K562 (cell line): ENCODE measurements at places on chromosomes 13 and 19. TPM values are rescaled to one million over a fixed set of nuclear protein-coding genes. Genes with fewer than 3 reads are reported as not detected.

Gene FLT1
- 0.22 and 0.40 TPM in 2 replicates for total RNA-seq

GRCh38 chr13:38648912-38649311 lies 38.0 kb upstream of the FREM2 start:
- H3K27me3 ChIP-seq, result no peaks in the 10 kb centered on the region
- no peak overlapping the region for H3K27ac ChIP-seq
- H3K4me3 ChIP-seq, result no peak overlapping the region
- no peaks in the 10 kb centered on the region for H3K4me1 ChIP-seq
- H3K36me3 ChIP-seq, result no peaks in the 10 kb centered on the region

GRCh38 chr19:51546107-51546649 lies 14.7 kb upstream of the SIGLEC6 start:
- no peaks in the 10 kb centered on the region; the same call in 2 of the 3 replicates for H3K27me3 ChIP-seq
- DNase-seq, result no peak
- peaks cover 72% of the 10 kb centered on the region for H3K4me1 ChIP-seq
- peaks cover 2% of the 10 kb centered on the region; the same call in 1 of the 3 replicates for H3K36me3 ChIP-seq
- H3K4me3 ChIP-seq, result no peak overlapping the region

GRCh38 chr13:108533842-108534241 lies 95.6 kb upstream of the MYO16 start:
- no peaks in the 10 kb centered on the region for H3K27me3 ChIP-seq
- H3K36me3 ChIP-seq, result no peaks in the 10 kb centered on the region
- H3K4me3 ChIP-seq, result no peak overlapping the region
- H3K27ac ChIP-seq, result no peak overlapping the region
- DNase-seq, result no peak
- H3K4me1 ChIP-seq, result no peaks in the 10 kb centered on the region; the same call in 1 of the 2 replicates

DNA sequence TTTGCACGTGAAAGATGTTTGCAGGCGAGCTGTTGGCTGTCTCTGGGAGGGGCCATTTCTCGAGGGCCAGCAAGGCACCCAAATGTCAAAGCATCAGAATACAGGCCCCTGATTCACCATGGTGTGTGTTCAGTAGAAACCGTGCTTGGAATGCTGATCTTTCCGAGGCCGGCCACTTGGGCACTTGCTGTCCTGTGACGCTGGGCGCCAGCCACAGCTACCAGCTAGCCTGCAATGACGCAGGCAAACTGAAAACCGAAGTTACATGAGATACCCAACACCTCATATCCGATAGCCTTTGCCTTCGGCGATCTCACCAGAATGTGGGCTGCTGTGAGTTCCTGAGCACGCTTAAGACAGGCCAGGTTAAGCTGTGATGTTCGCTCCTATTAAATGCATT lies 12.0 kb downstream of the THOP1 start:
- H3K4me1 ChIP-seq, result peaks cover 19% of the 10 kb centered on the region
- H3K4me3 ChIP-seq, result no peak overlapping the region
- no peak overlapping the region for H3K27ac ChIP-seq
- no peak for DNase-seq
- H3K36me3 ChIP-seq, result peaks cover 89% of the 10 kb centered on the region; the same call in 2 of the 3 replicates

GRCh38 chr19:19559931-19560330 lies 21.9 kb downstream of the CILP2 start:
- H3K27me3 ChIP-seq, result no peaks in the 10 kb centered on the region; the same call in 2 of the 3 replicates
- H3K27ac ChIP-seq, result no peak overlapping the region
- peaks cover 19% of the 10 kb centered on the region for H3K4me1 ChIP-seq
- no peak overlapping the region for H3K4me3 ChIP-seq

Gene ATXN8OS
- total RNA-seq, result not detected in 2 replicates

DNA sequence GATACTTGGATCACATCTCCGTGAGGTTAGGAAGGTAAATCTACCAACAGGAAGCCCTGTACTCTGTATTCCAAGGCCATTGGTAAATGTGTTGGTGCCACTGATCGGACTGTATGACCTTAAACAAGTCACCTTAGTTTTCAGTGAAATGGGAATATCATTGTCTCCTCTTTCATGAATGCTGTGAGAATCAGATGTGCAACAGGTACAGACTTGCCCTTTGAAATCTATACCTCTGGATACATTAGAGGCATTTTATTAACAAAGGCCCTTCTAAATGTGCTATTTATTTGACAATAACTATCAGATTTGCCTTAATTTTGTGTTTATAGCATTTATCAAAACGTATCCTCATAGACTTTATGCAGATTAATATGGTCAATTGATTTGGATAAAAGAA lies 11.0 kb downstream of the NHLRC3 start:
- no peaks in the 10 kb centered on the region for H3K27me3 ChIP-seq
- no peaks in the 10 kb centered on the region for H3K4me1 ChIP-seq
- H3K4me3 ChIP-seq, result no peak overlapping the region
- no peak for DNase-seq
- no peak overlapping the region for H3K27ac ChIP-seq

DNA sequence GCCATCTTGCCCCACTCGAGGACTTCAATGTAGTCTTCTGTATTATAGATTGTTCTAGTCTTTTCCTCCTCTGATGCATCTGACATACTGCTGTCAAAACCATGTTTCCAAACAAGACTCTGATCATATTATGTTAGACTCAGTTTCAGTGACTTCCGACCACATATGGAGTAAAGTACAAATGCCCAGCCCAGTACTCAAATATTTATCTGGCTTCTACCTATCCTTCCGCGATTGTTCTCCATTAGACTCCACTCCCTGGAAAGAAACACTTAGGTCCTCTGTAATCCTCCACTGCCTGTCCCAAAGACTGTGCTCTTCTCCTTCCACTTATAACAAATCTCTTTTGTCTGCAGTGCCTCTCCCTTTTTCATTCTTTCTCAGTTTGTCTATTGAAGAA lies 439.5 kb downstream of the EFNB2 start:
- H3K36me3 ChIP-seq, result no peaks in the 10 kb centered on the region
- DNase-seq, result no peak
- H3K27me3 ChIP-seq, result no peaks in the 10 kb centered on the region
- H3K4me1 ChIP-seq, result no peaks in the 10 kb centered on the region

DNA sequence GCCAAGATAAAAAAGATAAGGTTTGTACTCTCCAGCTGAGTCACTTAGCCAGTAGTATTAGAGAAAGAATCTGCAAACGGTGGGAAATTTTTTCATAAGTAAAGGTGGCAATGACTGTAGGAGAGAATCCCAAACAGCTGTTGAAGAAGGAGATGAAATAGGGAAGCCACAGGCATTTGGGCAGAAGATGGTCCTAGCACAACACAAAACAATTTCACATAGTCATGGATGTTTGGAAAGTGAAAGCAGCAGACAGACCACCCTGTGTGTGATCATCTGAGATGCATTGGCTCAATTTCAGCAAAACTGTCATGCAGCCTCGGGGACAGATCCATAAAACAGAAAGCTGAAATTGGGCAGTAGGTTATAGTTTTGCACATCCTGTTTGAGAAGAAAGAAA lies 2832.4 kb downstream of the PCDH9 start:
- no peak overlapping the region for H3K4me3 ChIP-seq
- no peaks in the 10 kb centered on the region for H3K27me3 ChIP-seq
- no peak overlapping the region for H3K27ac ChIP-seq
- DNase-seq, result no peak
- no peaks in the 10 kb centered on the region for H3K36me3 ChIP-seq

- H3K4me3 ChIP-seq, result no peak overlapping the region
- no peaks in the 10 kb centered on the region for H3K36me3 ChIP-seq
- H3K27ac ChIP-seq, result peak overlapping the region; percentile 56; the same call in 1 of the 3 replicates
Observed at GRCh38 chr13:114126789-114127472, 5.5 kb downstream of the RASA3 start.

Gene ZNF415
- 0.44 and 0.45 TPM in 2 replicates for total RNA-seq

Gene ZNF808
- total RNA-seq, result 20.1 and 20.8 TPM in 2 replicates

GRCh38 chr13:29436291-29436690 lies 159.2 kb downstream of the SLC7A1 start:
- H3K4me3 ChIP-seq, result no peak overlapping the region
- H3K27ac ChIP-seq, result no peak overlapping the region
- no peaks in the 10 kb centered on the region for H3K27me3 ChIP-seq
- DNase-seq, result no peak
- H3K4me1 ChIP-seq, result no peaks in the 10 kb centered on the region; the same call in 1 of the 2 replicates

Gene BCAM
- 1.3 and 1.9 TPM in 2 replicates for total RNA-seq

Gene KCNN4
- total RNA-seq, result 26.6 and 28.6 TPM in 2 replicates

DNA sequence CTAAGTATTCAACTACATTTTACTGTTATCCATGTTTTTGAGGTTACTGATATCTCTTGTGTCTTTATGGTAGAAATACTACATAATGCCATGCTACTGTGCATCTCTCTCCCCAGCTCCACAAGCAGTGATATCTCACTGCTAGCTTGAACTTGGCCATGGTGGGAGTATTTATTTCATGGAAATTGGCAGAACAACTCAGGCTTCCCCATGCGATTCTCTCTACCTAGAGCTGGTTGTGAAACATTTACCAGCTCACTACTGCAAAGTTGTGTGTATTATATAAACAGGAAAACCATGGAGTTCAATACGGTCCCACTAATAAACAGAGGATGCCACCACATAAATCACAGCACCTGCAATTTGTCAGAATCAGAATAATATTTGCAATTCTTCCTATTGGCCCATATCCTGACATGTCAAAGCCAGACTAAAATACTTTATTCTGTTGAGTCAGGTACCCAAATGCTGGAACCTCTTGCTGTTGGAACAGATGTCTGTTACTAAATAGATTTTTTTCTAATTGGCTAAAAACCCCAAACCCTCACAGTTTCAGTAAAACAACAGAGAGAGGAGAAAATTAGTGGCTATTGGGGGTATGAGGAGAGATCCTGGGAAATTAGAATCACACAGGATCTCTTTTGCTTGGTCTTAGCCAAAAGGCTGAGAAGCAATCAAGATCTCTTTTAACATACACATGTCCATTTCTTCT lies 91.4 kb upstream of the SLC10A2 start:
- no peak overlapping the region for H3K27ac ChIP-seq
- no peaks in the 10 kb centered on the region for H3K4me1 ChIP-seq
- no peaks in the 10 kb centered on the region for H3K27me3 ChIP-seq
- DNase-seq, result no peak
- H3K4me3 ChIP-seq, result no peak overlapping the region

Gene FCER2
- total RNA-seq, result 0.11 and 0.38 TPM in 2 replicates

DNA sequence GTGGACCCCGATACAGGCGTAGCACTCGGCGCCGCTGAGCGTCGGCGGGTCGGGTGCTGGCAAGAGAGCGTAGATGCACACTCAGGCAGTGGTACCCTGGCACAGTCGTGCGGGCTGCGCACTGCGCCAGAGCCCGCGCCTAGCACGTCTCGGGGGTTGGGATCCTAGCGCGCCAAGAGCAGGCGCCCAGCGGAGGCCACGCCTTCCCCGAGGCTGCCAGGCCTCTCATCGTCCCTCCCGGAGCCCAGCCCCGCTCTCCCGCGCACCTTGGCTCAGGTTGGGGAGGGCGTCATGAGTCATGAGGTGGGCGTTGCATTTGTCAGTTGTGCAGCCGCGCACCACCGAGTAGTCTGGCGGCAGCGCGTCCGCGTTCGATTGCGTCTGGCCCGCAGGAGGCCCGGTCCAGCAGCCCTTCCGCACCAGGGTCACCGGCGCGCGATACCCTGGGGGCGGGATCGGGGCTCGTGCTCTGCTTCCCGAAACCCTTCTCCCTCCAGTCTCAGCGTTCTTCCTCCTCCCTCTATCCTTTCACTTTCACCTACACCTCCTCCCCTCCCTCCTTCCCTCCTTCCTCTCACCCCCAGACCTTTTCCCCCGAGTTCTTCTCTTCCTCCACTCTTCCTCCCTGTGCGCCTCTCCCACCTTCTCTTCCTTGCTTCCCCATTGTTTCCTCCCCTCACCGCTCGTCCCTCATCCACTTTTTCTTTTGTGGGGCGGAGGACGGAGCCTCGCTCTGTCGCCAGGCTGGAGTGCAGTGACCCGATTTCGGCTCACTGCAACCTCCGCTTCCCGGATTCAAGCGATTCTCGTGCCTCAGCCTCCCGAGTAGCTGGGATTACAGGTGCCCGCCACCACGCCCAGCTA lies 3.5 kb downstream of the LYPD5 start:
- H3K27me3 ChIP-seq, result peaks cover 6% of the 10 kb centered on the region; the same call in 1 of the 3 replicates
- peak overlapping the region; percentile 22; the same call in 1 of the 2 replicates for H3K4me3 ChIP-seq
- DNase-seq, result no peak

DNA sequence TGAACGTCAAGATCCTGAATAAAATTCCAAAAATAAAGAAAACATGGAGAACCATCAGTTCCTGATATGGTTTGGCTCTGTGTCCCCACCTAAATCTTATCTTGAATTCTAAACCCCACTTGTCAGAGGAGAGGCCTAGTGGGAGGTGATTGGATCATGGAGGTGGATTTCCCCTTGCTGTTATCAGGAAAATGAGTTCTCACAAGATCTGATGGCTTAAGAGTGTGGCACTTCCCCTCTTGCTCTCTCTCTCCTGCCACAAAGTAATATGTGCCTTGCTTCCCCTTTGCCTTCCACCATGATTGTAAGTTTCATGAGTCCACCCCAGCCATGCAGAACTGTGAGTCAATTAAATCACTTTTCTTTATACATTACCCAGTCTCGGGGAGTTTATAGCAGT lies 827.4 kb downstream of the GPC5 start:
- H3K36me3 ChIP-seq, result no peaks in the 10 kb centered on the region
- DNase-seq, result no peak
- no peaks in the 10 kb centered on the region for H3K4me1 ChIP-seq
- no peaks in the 10 kb centered on the region for H3K27me3 ChIP-seq
- H3K4me3 ChIP-seq, result no peak overlapping the region
